Testis (tissue), 5 donors: ENCODE measurements at places on chromosomes 5 and 9.

GRCh38 chr9:135188681-135189151, 101.2 kb downstream of the OLFM1 start:
- DNase-seq = no peak

DNA sequence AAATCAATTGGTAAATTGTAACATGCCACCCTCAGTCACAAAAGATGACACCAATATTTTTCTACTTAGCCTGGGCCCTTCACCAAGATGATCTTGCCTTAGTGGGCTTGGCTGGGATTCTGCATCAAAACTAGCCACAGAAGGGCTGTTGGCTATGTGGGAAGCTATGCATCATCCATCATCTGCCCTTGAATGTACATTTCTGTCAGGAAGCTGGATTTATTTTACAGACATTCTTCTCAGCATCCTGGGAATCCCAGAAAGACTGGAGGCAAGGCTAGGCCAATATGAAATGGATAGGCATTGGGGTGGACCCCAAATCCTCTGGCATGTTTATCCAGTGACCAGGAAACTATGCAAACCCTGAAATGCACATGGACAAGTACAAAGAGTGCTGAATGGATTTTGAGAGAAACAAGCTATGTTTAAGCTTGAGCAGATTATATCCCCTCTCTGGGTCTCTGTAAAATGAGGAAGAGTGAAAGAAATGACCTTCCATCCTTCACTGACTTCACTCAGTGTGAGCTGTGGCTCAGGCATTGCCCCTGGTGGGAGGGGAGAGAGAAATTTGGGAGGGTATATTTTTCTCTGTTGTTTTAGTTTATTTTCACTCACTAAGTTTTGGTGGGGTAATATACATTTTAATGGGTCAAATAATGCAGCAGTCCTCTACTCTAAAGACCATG, 283.6 kb downstream of the EBF1 start:
- no peak for DNase-seq

GRCh38 chr9:71783120-71783523, 14.8 kb upstream of the CEMIP2 start:
- DNase-seq = no peak

GRCh38 chr5:15789642-15790041, 289.7 kb downstream of the FBXL7 start:
- no peak for DNase-seq

DNA sequence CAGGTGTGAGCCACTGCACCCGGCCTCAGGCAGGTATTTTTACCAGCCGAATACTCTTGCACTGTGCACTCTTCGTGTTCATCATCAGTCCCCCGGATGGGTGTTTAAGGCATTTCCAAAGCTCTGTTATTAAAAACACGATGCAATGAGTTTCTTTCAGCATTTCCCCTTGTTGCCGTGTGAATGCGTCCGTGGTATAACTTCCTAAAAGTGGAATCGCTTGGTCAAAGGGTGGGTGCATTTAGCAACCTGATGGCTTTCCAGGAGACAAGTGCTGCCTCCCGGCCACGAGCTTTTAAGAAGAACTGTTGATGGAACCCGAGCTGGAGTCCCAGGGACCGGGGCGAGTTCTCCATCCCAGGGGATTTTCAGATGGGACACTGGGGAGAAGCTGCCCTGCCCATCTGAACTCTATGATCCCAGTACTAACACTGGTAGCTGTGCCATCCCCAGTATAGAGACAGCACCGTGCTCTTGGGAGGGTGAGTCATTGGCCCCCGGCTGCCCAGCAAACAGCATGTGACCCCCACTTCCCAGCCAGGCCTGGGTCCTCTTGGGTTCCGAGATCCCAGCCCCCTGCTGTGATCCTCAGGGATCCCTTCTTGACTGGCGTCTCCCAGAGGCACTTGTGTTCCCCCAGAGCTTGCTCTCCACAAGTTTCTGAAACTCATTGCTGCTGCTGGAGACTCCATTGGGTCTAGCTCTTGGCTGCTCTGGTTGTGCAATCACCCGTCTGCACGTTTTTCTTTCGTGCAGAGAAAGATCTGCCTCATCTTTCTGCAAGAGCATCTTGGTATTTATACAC, 169.5 kb upstream of the IER5L start:
- no peak for DNase-seq

- no peak for DNase-seq
Measured at GRCh38 chr5:106380736-106381135, 1290.0 kb downstream of the EFNA5 start.

GRCh38 chr9:18410983-18411382, 63.0 kb upstream of the ADAMTSL1 start:
- DNase-seq = no peak
